Astrocyte (in vitro differentiated cells and primary cell): ENCODE measurements at places on chromosomes 2 and 18.

- DNase-seq: no peak
- H3K4me3 ChIP-seq: no peak overlapping the region
- peaks cover 5% of the 10 kb centered on the region for H3K4me1 ChIP-seq
- peaks cover 13% of the 10 kb centered on the region for H3K27me3 ChIP-seq
Measured at GRCh38 chr18:58766946-58767345, 95.7 kb downstream of the MALT1 start.

DNA sequence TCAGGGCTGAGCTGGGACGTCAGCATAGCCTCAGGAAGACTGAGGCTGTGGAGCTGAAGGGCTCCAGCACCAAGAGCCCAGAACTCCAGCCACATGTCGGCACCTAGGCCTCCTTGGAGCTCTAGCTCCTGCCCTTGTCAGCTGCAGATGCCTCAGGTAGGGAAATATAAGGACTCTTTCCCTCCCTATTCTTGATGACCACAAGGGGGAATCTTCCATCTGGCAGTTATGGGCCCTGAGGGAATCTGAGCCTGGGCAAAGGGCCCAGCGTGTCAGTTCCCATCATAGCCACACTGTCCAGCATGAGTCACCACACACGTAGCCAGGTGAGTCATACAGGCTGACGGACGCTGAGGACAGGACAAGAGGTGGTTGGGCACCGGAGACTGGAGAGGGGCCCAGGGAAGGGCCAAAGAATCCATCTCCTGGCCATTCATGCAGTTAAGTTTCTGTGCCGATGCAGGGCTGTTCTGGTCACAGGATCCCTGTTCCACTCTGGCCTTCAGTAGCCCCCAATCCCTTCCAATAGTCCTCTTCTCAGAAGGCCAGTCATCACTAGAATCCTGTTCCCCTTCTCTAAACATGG lies 1.8 kb downstream of the MPV17 start:
- no peaks in the 10 kb centered on the region for H3K27me3 ChIP-seq
- H3K4me1 ChIP-seq: peaks cover 26% of the 10 kb centered on the region
- DNase-seq: peak; percentile 97
- peaks cover 2% of the 10 kb centered on the region for H3K36me3 ChIP-seq

- H3K27me3 ChIP-seq: no peaks in the 10 kb centered on the region
- no peaks in the 10 kb centered on the region for H3K4me1 ChIP-seq
- no peak overlapping the region for H3K27ac ChIP-seq
- H3K4me3 ChIP-seq: no peak overlapping the region
Measured at GRCh38 chr2:40513201-40513600, 61.3 kb upstream of the SLC8A1 start.

- H3K4me3 ChIP-seq: no peak overlapping the region
- no peaks in the 10 kb centered on the region for H3K36me3 ChIP-seq
- H3K4me1 ChIP-seq: peaks cover 19% of the 10 kb centered on the region
- H3K27me3 ChIP-seq: no peaks in the 10 kb centered on the region
- no peak overlapping the region for H3K27ac ChIP-seq
- DNase-seq: no peak
Measured at GRCh38 chr2:188320861-188321260, 29.2 kb downstream of the GULP1 start.

DNA sequence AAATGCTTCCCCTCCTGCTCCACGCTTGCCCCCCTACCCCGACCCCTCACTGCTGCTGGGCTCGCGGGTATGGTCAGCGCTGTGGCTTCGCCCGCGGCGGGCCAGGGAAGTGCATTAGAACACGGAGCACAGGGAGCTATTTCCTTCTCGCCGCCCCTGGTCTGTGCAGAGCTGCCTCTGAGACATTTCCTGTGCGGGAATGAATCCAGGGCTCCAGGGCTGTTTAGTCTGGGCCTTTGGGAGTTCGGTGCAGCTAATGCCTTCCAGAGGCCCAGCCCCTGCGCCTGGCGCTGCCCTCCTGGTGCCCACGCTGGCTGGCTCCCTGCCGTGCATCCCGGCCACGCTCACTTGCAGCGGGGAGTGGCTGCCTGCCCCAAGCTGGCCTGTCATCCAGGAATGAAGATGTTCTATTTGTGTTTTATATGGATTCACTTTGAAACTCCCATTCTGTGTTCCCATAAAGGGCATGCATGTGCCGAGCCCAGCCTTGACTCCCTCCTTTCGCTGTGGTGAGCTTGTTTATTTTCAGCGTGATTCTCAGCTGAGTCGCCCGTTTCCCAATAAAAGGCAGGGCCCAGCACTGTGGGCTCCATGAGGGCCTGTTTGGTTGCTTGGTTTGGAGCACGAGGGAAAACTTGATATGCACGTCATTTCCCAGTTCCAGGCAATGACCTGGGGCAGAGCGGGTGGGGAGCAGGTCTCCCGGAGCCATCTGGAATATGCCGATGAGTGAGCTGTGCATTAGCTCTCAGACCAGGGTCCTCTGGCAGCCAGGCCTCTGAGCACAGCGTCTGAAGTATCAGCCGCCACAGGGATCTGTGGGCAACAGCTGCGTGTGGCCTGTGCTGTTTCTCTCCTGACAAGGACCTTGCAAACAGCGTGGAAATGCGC lies 42.7 kb downstream of the SH3RF3 start:
- peaks cover 42% of the 10 kb centered on the region for H3K4me1 ChIP-seq
- peak overlapping the region; percentile 93 for H3K27ac ChIP-seq
- H3K27me3 ChIP-seq: no peaks in the 10 kb centered on the region
- H3K4me3 ChIP-seq: peak overlapping the region; percentile 26
- peak; percentile 97 for DNase-seq

DNA sequence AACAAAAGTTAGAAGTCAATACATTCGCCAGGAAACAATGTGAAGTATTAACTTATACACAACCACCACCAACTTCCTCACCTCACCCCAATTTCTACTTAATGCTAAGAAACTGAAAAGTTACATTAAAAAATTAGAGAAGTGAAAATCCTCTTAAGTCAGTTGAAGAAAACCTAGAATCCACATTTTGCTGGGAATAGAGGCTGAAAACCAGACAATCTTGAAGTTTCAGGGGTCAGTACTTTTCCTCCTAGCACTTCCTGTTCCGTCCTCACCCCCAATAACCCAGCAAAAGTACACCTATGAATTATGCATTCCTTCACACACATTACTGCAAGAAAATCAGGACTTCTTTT lies 6.3 kb downstream of the YES1 start:
- no peaks in the 10 kb centered on the region for H3K4me1 ChIP-seq
- no peaks in the 10 kb centered on the region for H3K27me3 ChIP-seq
- DNase-seq: no peak
- no peak overlapping the region for H3K4me3 ChIP-seq

GRCh38 chr2:181586569-181587081 lies 70.3 kb downstream of the CERKL start:
- H3K27me3 ChIP-seq: no peaks in the 10 kb centered on the region
- H3K27ac ChIP-seq: no peak overlapping the region
- H3K36me3 ChIP-seq: no peaks in the 10 kb centered on the region

GRCh38 chr2:227464361-227464760 lies 7.6 kb upstream of the AGFG1 start:
- H3K27ac ChIP-seq: no peak overlapping the region
- no peaks in the 10 kb centered on the region for H3K27me3 ChIP-seq
- DNase-seq: no peak
- no peaks in the 10 kb centered on the region for H3K36me3 ChIP-seq
- no peak overlapping the region for H3K4me3 ChIP-seq
- peaks cover 28% of the 10 kb centered on the region for H3K4me1 ChIP-seq

GRCh38 chr2:226716126-226716525 lies 83.5 kb downstream of the IRS1 start:
- no peaks in the 10 kb centered on the region for H3K27me3 ChIP-seq
- H3K4me3 ChIP-seq: no peak overlapping the region
- no peak for DNase-seq
- H3K36me3 ChIP-seq: no peaks in the 10 kb centered on the region
- no peaks in the 10 kb centered on the region for H3K4me1 ChIP-seq
- no peak overlapping the region for H3K27ac ChIP-seq

DNA sequence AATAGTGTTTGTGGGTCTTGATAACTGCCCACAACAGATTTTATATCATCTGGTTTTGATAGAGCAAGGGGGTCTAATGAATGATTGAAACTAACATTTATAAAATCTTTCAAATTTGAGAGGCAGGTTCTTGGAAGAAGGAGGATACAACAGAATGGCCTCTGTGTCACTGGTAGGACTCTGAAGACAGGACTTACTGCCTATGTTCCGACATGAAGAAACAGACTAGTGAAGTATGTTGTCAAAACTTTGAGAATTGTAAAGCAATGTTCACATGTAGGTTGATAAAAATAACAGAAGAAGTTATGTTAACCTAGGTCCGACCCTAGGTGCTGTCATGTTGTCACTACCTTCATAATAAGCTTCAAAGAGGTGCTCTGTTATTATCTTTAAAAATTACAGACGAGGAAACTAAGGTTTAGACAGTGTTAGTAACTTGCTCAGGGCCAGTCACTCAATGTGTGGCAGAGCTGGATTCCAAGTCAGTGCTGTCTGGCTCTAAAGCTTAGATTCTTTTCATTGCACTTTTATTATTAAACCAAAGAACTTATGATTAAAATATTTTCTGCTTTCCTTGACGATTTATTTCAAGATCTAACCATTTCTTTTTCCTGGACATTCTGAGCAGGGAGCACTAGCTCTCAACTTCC lies 146.2 kb downstream of the RPIA start:
- no peak overlapping the region for H3K4me3 ChIP-seq
- DNase-seq: no peak
- H3K4me1 ChIP-seq: no peaks in the 10 kb centered on the region
- no peaks in the 10 kb centered on the region for H3K36me3 ChIP-seq
- H3K27me3 ChIP-seq: no peaks in the 10 kb centered on the region
- no peak overlapping the region for H3K27ac ChIP-seq

- no peaks in the 10 kb centered on the region for H3K36me3 ChIP-seq
- no peak overlapping the region for H3K4me3 ChIP-seq
- no peaks in the 10 kb centered on the region for H3K4me1 ChIP-seq
- no peaks in the 10 kb centered on the region for H3K27me3 ChIP-seq
- DNase-seq: no peak
Measured at GRCh38 chr2:8138923-8139667, 542.8 kb upstream of the ID2 start.
